ENCODE measurements at places on chromosomes 12 and 14. TPM values are rescaled to one million over a fixed set of nuclear protein-coding genes. Genes with fewer than 3 reads are reported as not detected.

Gene GNB3
- 3.7 TPM for polyA plus RNA-seq

Gene KRT77
- polyA plus RNA-seq: not detected

Gene RAD51AP1
- polyA plus RNA-seq: 26.5 TPM

Gene SCNN1A
- polyA plus RNA-seq: 5.7 TPM

Gene NANOG
- polyA plus RNA-seq: not detected

Gene FITM1
- 0.36 TPM for polyA plus RNA-seq

Gene HOXC12
- polyA plus RNA-seq: not detected

Gene KCNH5
- not detected for polyA plus RNA-seq

Gene TAS2R8
- not detected for polyA plus RNA-seq

Gene NCOR2
- 151 TPM for polyA plus RNA-seq

Gene RERGL
- not detected for polyA plus RNA-seq

Gene SIX4
- 2.3 TPM for polyA plus RNA-seq

Gene MIS18BP1
- polyA plus RNA-seq: 28.5 TPM

Gene OR4E2
- not detected for polyA plus RNA-seq

Gene SERPINA10
- 0.03 TPM for polyA plus RNA-seq

Gene BEST3
- 0.78 TPM for polyA plus RNA-seq

Gene NYNRIN
- 0.17 TPM for polyA plus RNA-seq

Gene KERA
- polyA plus RNA-seq: not detected

Gene PMCH
- polyA plus RNA-seq: not detected

Gene TAS2R20
- polyA plus RNA-seq: 0.21 TPM

Gene RND1
- 26.5 TPM for polyA plus RNA-seq

Gene KIF26A
- 1.9 TPM for polyA plus RNA-seq

Gene HDAC7
- polyA plus RNA-seq: 34.1 TPM

Gene DIO3
- polyA plus RNA-seq: not detected

Gene HSPB8
- 7.9 TPM for polyA plus RNA-seq

Gene GALNT16
- polyA plus RNA-seq: 3.4 TPM

Gene ANKRD33
- polyA plus RNA-seq: not detected

Gene IFI27
- 0.76 TPM for polyA plus RNA-seq

Gene CLEC1B
- polyA plus RNA-seq: not detected

Gene KRT7
- 3,189 TPM for polyA plus RNA-seq

Gene TSPAN19
- polyA plus RNA-seq: 0.12 TPM

Gene CYP27B1
- 1.9 TPM for polyA plus RNA-seq

Gene CD63
- polyA plus RNA-seq: 530 TPM

Gene LPCAT3
- polyA plus RNA-seq: 43.0 TPM

Gene SYCP3
- polyA plus RNA-seq: 0.22 TPM

Gene GALNT9
- polyA plus RNA-seq: 2.1 TPM

Gene TXNRD1
- 820 TPM for polyA plus RNA-seq

Gene CLEC2A
- not detected for polyA plus RNA-seq

Gene PLEKHH1
- 3.5 TPM for polyA plus RNA-seq

Gene MYBPC1
- not detected for polyA plus RNA-seq

Gene RHEBL1
- polyA plus RNA-seq: 1.8 TPM

Gene MBD6
- 25.3 TPM for polyA plus RNA-seq

Gene PLEKHG7
- polyA plus RNA-seq: not detected
